Left renal pelvis (tissue), 4 donors: ENCODE measurements at places on chromosomes 6 and 20. TPM values are rescaled to one million over a fixed set of nuclear protein-coding genes. Genes with fewer than 3 reads are reported as not detected.

- DNase-seq, result no peak
Observed at GRCh38 chr6:10351791-10352190, 63.1 kb downstream of the TFAP2A start.

The ATP5F1E gene
- polyA plus RNA-seq, result 190 TPM

The CFB gene
- 4.6 TPM for polyA plus RNA-seq

DNA sequence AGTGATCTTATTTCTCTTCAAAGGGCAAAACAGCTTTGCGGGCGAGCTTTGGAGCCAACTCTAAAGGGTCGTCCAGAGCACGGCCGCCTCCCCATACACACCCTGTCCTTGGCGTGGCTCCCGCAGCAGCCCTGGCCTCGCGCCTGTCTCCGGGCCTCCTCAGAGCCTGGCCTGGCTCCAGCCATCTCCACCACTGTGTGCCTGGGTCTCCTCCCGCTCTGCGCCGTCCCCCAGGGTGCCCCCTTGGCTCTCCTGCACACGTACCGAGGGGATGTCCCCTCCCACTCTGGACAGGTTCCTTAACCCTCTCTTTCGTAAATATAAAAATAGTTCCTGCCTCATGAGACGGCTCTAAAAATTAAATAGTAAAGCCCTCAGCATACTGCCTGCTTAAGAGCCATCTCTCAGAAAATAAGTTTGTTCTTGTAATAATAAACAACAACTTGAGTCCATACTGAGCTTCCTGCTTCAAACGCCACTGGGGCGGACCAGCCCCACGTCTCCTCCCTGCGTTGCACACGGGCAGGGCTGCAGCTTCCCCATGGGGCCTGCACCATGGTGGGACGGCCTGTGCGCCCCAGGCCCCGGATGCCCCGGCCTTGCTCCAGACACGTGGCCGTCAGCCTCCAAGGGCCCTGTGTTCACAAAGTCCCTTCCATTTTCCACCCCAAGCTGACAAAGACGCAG, 226.2 kb downstream of the TTLL2 start:
- no peak for DNase-seq

The PRSS35 gene
- 51.1 TPM for polyA plus RNA-seq

DNA sequence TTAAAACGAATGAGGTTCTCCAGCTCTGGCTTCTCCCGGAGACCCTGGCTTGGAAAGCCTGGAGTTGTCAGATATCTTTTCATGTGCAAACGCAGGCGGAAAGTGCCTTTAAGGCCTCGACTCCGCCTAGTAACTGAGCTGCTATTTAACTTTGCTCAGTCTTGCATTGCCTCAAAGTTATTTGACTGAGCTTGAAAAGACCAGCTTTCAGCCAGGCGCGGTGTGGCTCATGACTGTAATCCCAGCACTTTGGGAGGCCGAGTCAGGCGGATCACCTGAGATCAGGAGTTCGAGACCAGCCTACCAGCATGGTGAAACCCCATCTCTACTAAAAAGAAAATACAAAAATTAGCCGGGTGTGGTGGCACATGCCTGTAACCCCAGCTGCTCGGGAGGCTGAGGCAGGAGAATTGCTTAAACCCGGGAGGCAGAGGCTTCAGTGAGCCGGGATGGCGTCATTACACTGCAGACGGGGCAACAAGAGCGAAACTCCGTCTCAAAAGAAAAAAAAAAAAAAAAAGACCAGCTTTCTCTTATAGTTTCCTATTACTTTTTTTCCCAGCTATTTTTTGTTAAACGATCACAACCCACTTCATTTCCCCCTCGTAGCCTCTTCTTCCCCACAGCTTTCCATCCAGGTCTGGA, 1.9 kb downstream of the GCNT2 start:
- no peak for DNase-seq

- no peak for DNase-seq
Observed at GRCh38 chr20:53428996-53429395, 164.6 kb downstream of the ZNF217 start.

The ATP9A gene
- 59.2 TPM for polyA plus RNA-seq

DNA sequence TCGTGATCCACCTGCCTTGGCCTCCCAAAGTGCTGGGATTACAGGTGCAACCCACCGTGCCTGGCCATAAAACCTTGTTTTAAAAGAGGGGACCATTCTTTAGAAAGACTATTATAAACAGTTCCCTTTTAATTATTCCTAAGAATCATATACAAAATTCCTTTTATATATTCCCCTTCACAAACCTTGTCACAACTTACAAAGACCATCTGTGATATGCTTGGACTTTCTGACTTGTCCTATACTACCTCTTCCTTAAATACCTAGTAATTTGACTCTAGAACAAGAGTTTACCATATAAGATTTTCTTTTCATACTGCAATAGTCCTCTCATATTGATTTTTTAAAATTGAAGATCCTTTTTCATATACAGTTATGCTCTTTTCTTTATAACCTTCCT, 135.8 kb upstream of the PRSS16 start:
- DNase-seq, result no peak

DNA sequence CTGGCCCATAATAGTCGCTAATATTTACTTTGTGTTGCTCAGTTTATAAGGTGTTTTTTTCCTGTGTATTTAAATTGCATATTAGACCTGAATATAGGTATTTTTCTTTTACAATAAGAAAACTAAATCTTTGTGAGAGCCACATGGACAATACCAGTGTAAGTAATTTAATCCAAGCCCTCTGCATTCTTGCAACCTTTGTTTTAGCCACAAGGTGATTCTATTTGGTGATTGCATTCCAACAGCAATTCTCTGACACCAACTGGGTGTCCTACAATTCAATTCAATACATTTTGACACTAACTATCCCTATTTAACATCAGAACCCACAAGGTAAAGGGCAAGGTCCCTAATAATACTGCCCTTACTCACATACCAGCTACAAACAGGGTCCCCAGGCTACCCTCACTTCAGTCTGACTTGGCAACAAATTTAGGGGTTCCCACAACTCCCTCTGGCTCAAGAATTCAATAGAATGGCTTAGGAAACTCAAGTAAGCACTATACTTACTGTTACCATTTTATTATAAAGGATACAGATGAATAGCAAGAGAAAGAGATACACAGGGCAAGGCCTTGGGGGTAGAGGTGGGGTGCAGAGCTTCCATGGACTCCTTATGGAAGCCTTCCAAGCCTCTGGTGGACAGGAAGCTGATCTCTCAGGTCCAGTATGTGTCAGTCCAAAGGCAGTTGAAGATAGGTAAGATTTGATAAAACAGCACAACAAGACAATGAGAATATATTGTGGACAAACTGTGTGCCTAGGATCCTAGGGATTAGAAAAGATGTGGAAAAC, 169.3 kb downstream of the CD83 start:
- no peak for DNase-seq

The PBOV1 gene
- polyA plus RNA-seq, result not detected

DNA sequence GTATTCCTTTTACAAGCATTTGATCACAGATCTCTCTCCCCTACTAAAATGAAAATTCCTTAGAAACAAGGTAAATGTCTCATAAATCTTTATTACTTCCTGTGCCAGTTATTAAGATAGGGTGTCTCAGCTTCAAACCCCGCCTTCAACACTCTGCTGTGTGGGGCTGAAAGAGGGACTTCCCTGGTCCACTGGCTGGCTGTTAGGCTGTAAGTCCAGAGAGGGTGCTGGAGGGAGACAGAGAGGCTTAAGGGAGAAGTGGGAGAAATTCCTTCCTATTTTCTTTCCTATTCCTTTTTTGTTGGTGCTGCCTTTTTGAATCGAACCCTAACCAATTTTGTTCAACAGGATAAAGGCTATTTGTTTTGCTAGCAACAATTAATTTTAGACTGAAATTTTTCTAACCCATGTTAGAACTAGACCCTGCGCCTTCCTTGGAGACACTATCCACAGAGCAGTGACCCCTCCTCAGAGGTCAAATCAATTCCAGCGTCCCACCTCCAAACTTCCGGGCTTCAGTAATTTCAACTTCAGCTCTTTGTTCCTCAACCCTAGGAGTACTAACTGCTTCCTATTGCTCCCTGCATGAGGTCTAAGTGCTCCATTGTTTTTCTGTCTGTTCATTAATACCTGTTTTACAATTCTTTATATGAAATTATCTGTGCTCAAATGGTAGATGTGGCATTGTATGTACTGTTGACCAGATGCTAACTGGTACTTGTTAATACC, 207.5 kb upstream of the OPRM1 start:
- DNase-seq, result no peak

DNA sequence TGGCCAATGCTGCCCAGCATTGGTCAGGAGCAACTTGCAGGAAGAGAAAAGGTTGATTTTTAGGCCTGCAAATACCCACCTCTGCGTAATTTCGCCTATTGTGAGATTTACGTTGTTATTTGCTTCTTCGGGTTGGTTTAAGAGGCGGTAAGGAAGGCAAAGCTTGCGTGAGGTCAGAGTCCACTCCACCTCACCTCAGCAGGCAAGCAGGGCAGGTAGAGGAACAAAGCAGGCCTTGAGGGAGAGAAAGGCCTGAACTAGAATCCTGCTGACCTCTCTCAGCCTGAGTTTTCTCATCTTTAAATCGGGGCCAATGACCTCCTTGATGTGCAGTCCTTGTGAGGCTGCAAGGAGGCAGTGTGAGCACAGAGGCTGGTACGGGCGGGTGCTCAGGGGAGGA, 239.1 kb downstream of the CDC5L start:
- no peak for DNase-seq

DNA sequence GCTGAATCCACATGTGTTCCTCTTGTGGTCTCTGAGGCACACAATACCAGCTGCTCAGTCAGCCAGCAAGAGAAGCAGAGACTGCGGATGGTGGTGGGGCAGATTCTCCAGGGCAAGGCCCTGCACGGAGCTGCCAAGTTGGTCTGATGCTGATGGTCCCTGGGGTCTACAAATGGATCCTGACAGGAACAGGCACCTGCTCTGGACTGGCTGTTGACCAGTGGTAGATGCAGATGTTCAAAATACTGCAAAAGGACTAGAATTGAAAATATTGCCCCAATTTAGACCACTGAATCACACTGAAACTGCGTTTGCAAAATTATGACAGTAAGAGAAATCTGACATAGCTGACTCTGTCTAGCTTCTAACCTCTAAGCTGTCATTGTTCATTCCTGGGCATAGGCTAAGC, 29.6 kb upstream of the TUBB2A start:
- DNase-seq, result no peak

DNA sequence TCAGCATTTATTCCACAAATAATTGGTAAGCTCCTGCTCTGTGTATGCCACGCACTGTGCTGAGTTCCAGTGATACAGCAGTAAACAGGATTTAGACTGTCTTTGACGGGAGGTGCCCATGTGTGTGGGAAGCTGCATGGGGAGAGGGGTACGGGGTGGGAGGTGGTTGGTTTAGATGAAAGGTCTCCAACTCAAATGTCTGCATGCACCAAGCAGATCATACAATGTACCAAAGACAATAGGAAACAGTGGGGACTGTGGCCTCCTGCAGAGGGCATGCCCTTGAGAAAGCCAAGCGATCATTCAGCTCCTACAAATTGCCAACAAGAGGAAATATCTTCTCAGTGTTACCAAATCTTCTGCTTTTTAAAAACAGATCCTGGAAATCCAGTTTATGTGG, 36.1 kb downstream of the SLC22A2 start:
- no peak for DNase-seq

- no peak for DNase-seq
Observed at GRCh38 chr20:16314320-16314719, 258.9 kb downstream of the KIF16B start.

The JPH2 gene
- polyA plus RNA-seq, result 1.1 TPM

DNA sequence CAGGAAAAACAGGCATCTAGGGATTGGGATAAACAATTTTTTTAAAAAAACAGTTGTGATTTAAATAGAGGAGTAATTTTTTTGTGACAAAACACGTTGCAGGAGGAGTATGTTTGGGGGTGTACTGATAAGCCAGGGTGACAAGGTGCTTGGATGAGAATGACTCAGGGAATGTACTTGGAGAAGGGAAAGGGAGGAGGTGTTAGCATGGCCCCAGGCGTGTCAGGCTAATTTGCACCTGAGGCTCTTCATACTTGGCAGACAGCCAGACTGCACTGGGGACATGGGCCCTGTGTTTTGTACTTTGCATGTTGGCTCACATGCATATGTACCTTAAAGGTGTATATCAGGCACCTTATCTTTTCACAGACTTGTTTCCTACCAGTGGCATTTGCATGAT, 22.8 kb downstream of the PANK2 start:
- no peak for DNase-seq

GRCh38 chr20:46349035-46349741, 40.9 kb upstream of the CDH22 start:
- DNase-seq, result no peak

DNA sequence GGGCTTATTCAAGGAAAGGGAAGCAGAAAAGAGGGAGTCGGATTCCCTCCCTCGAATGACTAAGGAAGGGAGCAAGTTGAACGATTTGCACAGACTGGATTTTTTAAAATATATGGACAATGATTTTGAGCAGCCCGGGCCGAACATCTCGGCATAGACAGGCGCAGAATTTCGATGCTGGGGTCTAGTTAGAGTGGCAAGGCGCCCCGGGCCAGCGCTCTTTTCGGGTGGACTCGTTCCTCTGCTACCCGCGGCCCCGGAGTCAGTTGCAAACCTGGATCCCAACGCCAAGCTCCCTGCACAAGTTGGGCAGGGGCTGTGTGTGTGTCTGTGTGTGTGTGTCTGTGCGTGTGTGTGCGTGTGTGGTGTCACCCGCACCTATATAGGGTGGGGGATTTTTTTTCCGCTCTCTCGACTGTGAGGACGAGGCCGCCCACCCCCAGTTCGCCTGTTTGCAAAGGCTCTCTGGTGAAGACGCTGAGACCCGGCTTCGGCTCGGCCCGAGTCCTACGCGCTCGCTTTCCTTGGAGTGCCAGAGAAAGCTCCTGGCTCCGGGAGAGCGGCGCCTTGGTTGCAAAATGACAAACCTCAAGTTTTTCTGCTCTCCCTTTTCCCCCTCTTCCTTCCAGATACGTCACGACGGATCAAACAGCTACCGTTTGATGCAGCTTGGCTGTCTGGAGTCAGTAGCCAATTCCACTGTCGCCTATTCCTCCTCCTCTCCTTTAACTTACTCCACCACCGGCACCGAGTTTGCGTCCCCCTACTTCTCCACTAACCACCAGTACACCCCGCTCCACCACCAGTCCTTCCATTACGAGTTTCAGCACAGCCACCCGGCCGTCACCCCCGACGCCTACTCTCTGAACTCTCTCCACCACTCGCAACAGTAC, 1.4 kb downstream of the TFAP2D start:
- no peak for DNase-seq

The MRAP2 gene
- polyA plus RNA-seq, result 17.7 TPM

The MOG gene
- not detected for polyA plus RNA-seq

The ITPA gene
- 79.6 TPM for polyA plus RNA-seq

The SLC17A9 gene
- 1.1 TPM for polyA plus RNA-seq

GRCh38 chr6:17987697-17988421, 424 bp upstream of the KIF13A start:
- no peak for DNase-seq

GRCh38 chr6:125498606-125499005, 196.8 kb upstream of the HDDC2 start:
- no peak for DNase-seq

GRCh38 chr6:73802366-73802765, 106.4 kb downstream of the CD109 start:
- no peak for DNase-seq

DNA sequence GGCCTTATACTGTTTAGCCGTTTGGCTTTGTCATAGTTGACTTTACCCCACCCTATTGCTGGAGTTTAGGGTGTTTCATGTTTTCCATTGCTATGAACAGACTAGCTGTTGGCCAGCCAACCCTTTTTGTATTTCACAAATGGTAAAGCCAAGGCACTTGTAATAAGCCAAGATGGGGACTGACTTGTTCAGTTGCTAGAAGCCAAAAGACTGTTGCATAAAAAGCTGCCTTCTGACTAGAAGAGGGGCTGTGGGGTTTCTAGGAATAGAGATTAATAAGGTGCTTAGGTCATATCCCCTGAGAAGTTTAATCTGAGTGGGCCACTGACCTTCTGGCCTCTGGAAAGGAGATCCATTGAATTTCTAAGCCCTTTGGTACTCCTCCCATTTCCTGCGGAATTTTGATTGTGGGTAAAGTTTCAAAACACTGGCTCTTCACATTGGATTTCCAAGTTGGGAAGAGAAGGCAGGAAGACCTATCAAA, 211.1 kb downstream of the PLCB4 start:
- DNase-seq, result no peak
